ENCODE measurements at places on chromosomes 6 and 20.

GRCh38 chr6:164469276-164469949, 840.0 kb downstream of the C6orf118 start:
- no peak for DNase-seq

DNA sequence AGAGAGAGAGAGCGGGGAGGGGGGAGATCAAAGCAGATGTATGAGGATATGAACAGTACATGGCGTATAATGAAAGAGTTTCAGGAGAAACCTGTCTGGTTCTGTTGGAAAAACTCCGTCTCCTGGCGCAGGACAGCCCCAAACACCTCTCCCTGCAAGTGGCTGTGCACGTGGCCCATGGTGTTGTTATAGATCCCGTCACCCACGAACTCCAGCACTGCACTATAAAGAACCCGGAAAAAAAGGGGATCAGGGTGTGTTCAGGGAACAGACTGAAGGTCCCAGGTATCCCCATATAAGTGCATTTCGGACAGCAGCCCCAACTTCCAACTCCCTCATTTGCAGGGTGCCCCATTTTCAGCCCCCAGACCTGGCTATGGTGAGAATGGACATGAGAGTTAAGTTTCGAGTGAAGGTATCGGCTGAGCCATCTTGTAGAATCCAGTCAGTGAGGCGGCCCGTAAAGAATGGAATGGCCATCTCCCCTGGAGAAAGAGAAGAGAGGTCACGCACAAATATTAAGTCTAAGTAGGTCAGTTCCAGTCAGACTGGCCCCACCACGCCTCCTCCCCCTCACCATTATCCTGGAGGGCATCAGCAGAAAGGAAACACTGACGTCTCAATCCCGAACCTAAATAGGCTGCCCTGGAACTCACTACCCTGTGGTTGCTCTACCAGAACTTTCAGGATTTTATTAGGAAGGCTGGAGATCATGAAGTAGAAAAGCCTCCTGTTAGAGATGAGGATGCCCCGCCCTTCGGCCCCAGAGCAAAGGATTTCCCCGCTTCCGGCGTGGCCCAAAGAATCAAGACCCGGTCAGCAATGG, 1.3 kb downstream of the TAP1 start:
- no peak for DNase-seq

DNA sequence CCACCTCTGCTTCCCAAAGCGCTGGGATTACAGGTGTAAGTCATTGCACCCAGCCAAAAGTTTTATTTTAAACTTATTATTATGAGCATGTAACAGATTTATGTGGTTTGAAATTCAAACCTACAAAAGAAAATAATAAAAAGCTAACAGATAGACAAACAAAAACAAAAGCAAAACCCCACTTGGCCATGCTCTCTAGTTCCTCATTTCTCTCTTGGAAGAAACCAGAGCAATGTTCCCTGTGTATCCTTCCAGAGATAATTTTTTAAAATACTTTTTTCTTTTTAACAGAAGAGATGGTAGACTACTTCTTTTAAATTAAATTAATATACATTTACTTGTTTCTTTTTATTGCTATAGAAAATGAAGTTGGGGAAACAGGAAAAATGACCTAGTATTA, 28.0 kb upstream of the SLC17A3 start:
- no peak for DNase-seq

GRCh38 chr6:76418560-76419223, 346.2 kb upstream of the IMPG1 start:
- no peak for DNase-seq
